ENCODE measurements at places on chromosomes 11 and 22.

DNA sequence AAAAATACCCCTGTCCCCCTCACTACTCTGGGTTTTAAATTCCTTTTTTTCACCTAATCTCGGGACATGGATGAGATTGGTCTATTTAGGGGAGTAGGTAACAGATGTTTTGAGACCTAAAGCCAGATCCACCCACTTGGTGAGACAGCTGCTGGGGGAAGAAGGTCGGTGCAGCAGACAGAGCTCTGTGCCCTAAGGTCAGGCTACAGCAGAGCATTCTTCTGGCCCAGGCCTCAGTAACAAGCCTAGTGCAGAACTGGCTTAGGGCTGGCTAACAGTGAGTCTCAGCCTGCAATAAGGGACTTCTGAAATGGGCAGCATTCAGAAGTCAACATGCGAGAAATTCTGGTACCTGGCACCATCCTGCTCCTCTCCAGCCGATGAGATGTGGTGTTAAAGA, 444.9 kb upstream of the KIRREL3 start:
- DNase-seq: no peak

GRCh38 chr11:45933131-45933831, 10.8 kb downstream of the LARGE2 start:
- no peak for DNase-seq

GRCh38 chr22:27385261-27385998, 416.1 kb downstream of the MN1 start:
- DNase-seq: no peak

- DNase-seq: no peak
Observed at GRCh38 chr11:126345759-126346585, 9.5 kb upstream of the ST3GAL4 start.

GRCh38 chr11:117200813-117201657, 1.9 kb downstream of the TAGLN start:
- DNase-seq: peak; percentile 24

DNA sequence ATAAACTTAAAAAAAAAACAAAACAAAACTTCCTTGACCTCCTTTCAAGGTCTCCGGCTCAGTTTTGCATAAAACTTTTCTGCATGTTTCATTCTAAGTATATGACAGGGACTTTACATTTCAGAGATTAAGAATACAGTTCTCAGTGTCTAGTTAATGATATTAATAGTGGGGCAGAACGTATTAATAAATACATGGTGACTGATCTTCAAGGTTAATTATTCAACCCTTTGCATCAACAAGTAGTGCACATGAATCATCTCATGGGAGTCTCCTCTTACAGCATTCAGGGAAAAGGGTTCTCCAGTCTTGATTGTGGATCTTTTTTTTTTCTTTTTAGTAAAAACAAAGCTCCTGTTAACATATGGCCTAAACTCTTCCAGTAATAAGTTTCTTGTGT, 146.8 kb downstream of the KIRREL3 start:
- DNase-seq: no peak

- peak; percentile 46 for DNase-seq
Observed at GRCh38 chr11:5808500-5809121, at the start of gene OR52N2. Gene OR52N2, plus strand, starts transcription at chr11:5808924. Its CDS starts 11,412 bp downstream, at chr11:5820336.

DNA sequence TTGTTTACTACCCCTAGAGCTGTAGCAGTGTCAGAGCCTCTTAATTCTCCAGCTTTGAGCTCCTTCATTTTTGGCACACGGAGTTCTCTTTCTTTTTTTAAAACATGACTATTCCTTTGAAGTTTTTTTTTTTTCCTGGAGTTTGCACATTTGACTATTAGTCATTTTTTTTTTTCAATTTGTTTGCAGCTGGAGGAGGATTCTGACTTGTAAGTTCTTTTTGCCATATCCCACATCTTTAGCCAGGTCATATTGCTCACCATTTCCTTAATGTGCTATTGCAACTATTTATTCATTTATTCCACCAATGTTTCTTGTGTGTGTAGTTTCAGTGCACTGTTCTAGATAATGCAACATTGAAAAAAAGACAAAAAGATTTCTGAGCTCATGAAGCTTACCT, 166.3 kb upstream of the ARHGAP20 start:
- DNase-seq: no peak

DNA sequence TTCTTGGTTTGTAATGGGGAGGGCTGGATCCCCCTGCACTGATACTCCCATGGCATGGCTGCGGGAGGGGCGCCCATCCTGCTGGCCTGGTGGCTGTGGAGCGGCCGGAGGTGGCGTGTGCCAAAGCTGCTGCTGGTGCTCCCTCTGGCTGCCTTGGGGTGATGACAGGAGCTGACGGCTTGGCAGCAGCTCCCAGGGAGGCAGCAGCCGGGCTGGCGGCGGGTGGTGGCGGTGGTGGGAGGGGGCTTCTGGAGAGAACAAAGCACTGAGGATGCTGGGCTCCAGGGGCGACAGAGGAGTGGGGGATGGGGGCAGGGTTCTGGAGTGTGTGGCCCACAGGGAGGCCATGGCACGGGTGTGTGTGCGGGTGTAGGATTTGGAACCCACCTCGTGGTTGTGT, 11.4 kb upstream of the MPPED1 start:
- no peak for DNase-seq

- no peak for DNase-seq
Observed at GRCh38 chr11:26896719-26897118, 97.2 kb upstream of the FIBIN start.

GRCh38 chr11:33376331-33377310, 119.4 kb downstream of the HIPK3 start:
- DNase-seq: peak; percentile 62

GRCh38 chr11:76564364-76564763, 106.2 kb downstream of the LRRC32 start:
- no peak for DNase-seq

DNA sequence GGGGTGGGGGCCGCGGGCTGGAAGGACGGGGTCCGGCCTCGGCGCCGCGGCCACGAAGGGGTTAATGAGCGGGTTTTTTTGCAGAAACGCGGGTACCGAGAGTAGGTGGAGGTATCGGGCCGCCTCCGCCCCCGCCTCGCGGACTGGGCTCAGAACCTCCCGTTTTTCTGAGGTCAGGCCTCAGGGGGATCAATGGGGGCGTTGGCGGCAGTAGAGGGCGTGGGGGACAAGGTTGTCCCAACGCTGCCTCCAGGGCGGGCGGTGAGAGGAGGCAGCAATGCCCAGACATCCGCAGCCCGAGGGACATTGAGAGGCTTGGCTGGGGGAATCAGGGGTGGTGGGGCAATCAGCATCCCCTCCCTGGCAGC, 34.8 kb upstream of the PRODH start:
- DNase-seq: no peak

- DNase-seq: no peak
Observed at GRCh38 chr22:48906216-48906835, 921.3 kb downstream of the BRD1 start.

DNA sequence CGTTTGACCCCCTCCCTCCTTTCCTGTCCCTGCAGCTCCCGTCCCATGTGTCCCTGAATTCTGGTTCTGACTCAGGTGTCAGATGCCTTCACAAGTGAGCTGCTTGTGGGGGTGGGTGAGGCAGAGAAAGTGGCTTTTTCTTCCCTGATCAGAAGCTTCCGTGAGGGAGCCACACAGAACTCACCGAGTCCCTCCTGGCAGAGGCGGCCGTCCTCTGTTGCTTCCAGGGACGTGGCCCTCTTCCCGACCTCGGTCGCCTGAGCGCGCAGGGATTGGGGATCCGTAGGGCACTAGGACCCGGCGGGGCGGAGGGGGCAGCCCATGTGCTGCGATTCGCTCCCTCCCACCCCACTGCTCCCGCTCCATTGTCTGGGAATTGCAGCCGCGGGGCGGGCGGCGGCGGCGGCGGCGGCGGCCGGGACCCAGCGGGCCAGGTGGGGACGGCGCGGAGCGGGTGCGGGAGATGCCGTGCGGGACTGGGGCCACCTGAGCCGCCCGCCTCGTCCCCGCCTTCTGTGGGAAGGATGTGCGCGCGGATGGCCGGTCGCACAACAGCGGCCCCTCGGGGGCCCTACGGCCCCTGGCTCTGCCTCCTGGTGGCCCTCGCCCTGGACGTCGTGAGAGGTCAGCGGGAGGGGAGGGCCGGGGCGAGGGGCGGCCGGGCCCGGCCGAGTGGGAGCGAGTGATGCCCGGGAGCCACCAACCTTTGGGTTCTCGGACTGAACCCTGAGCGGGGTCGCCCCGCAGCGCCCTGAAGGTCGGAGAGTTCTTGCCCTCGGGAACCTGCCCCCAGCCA, at the start of gene TMEM132A:
TSS of gene TMEM132A (plus strand) at position 351 of the 796 bp plus-strand sequence. CDS start at position 525, 174 bp downstream.
- peak; percentile 63 for DNase-seq

DNA sequence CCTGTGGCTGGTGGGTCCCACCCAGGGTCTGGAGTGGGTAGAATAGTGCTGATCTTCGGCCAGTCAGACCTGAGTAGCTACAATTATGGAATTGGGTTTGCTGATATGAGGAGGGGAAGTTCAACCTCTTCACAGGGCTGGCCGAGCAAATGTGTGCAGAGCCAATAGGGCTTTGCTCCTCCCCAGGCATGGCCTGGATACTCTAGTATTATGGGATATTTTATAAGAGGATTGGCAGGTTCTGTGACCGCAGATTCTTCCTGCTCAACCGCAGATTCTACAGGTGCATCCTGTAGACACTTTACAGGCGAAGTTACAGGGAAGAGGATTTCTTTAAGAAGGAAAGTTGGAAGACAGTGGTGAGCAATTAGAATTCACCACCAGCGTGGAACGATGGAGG, 44.3 kb downstream of the TBC1D22A start:
- no peak for DNase-seq

DNA sequence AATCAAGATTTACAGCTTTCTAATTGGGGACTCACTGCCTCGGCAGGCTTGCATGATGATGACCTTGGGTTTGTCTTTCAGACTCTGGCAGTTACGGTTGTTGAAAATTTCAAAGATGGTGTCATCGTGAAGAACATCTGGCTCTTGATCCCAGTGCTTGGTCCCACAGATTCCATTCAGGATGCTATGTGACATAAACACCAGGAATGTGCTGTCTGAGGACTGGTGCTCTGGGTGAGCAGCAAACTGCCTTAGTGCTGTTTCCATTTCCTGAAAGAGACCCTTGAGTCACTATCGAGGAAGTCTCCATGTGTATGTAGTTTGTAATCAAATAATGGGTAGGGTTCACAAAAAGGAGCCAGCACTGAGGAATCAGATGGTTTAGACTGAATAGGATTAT, 7.1 kb downstream of the CASP12 start:
- no peak for DNase-seq

DNA sequence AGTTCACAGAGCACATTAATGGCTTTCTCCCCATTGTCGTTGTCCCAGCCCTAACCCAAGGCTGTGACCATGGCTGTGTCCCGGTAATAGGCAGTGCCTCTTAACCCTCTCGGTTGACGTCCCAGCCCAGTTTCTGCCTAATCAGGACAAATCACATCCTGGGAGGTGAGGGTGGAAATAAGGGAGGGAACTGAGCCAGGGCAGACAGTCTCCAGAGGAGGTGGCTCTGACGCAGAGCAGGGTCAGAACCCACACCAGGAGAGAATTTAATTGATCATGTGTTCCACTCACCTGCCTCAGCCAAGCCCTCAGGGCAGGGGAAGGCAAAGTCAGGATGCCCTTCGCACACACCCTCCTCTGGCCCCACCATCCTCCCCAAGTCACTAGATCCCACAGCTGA, 17.0 kb downstream of the SLC43A1 start:
- no peak for DNase-seq

- DNase-seq: no peak
Observed at GRCh38 chr22:37710675-37711074, 13.8 kb downstream of the TRIOBP start.

- DNase-seq: no peak
Observed at GRCh38 chr11:118241764-118242098, 10.4 kb downstream of the MPZL3 start.

GRCh38 chr11:23555085-23555484, 694.8 kb upstream of the CCDC179 start:
- DNase-seq: no peak

DNA sequence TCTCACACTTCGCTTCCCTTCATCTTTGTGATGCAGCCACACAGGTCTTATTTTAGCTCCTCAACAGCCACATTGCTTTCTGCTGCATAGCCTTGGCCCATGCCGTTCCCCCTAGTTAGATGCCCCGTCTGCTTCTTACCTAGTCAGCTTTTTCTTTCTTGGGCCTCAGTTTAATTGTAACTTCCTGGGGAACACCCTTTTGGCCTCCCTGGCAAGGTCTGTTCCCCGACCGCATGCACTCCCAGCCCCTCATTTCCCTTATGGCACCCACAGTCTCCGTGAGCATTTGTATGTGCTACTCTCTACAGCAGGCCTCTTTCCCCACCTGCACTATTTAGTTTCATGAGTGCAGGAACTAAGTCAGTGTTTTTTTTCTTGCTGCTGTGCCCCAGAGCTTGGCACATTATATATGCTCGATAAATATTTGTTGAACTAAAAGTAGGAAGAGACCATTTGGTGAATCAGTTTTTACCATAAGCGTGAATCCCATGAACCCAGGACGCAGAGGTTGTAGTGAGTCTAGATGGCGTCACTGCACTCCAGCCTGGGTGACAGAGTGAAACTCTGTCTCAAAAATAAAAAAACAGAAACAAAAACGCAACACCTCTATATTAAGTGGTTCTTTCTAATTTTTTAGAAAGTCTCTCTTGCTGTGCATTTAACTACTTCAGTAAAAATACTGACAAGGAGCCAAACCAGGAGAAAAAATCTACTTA, 38.5 kb downstream of the TNRC6B start:
- no peak for DNase-seq

DNA sequence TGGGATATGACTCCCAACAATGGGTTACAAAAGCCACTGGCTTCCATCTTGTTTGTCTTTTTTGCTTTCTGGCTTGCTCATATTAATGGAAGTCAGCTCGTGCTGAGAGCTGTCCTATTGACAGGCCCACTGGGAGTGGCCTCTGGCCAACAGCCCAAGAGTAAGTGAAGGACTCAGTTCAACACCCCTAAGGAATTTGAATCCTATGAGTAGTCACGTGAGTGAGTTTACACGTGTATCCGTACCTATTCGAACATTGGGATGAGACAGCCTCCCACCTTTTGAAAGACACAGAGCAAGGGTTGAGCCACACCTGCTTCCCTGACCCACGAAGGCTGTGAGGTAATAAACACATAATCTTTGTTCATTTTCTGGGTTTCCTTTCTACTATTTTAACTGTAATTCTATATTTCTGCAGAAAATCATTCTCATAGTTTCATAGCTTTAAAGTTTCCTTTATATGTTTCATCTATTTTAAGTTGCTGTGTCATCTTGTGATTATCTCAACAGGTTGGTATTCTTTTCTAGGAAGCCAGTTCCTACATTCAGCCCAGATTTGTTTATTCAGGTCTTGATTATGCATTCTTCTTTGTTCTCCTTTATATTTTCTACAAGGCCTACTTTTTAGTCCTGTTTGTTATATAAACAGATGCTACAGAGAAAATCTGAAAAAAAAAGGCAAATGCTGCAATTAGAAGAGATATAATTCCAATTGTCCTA, 802.3 kb downstream of the CNTN5 start:
- no peak for DNase-seq

DNA sequence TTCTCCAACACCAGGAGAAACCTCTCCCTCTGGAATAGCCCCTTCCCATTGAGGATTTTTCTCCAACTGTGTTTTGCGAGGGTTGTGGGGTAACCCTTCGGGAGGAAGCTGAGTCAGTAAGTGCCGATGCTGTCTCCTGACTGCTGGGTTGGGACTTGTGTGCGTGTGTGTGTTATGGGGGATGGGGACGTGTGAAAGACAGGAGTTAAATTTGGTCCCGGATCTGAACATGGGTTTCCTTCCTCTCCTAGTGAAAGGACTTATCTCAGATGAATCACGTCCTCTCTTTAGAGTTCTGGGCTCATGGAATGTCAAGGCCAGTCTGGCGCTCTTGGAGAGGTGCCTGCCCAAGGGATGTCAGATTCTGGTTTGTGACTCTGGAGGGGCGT, 33.3 kb downstream of the KIAA1671 start:
- DNase-seq: no peak
